ENCODE measurements at places on chromosomes 12 and 14.
A peak's percentile ranks its signal among the peaks of the same experiment; 100 is the strongest.

- no peak for DNase-seq
Measured at GRCh38 chr12:114404926-114405518, 922 bp downstream of the TBX5 start.

GRCh38 chr12:58832920-58833319 lies 87.4 kb downstream of the LRIG3 start:
- no peak for DNase-seq

DNA sequence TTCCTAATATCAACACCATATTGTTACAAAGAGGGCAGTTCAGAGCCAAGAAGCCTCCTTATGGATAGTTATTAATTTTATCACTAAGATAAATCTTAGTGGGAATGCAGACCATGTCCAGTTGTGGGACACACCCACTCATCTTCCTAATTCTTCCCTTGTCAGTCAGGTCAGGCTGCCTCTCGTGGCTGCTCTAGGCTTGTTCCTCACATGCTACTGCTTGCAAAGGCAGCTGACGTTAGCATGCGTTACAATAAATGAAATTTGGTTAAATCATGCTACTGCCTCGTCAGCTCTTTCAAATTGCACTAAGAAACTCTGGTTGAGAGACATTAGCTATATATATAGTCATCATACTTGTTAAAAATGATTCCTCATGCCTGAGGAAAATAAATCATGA lies 108.4 kb downstream of the CAND1 start:
- no peak for DNase-seq

- no peak for DNase-seq
Measured at GRCh38 chr12:27083861-27084394, 1.6 kb upstream of the C12orf71 start.

DNA sequence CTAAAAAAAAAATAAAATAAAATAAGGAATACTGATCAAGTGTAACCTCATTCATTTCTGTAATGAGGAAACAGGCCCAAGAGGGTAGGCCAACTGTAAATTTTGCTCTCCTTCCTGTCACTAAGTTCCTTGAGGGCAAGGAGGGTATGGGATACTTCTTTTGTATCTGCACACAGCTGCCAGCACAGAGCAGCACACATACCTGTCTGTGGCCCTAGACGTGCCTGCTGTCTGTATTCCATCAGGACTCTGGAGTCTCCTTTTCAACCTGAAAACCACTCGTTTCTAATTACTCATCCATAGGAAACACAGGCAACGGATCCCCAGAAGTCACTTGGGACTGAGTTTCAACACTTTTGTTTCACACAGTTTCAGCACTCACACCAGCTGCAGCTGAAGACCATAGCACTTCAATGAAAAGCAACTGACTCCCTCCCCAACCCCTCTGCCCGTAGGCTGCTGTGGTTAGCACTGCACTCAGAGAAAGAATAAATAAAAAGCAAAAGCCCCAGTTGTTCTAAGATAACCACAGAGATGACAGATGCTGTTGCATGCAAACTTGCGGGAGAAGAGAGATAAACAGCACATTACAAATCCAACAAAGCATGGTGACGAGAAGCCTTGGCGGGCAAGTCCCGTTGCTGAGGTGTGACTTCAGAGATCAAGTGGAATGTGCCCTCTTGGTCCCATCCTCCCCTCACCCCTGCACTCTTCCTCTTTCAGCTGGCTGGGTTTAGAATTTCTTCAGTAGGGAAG lies 24.9 kb downstream of the CRACR2A start:
- DNase-seq = peak; percentile 63

GRCh38 chr12:31752450-31752849 lies 23.6 kb upstream of the AMN1 start:
- DNase-seq = peak; percentile 63

GRCh38 chr12:87120440-87120839 lies 864.2 kb upstream of the MGAT4C start:
- no peak for DNase-seq

- DNase-seq = no peak
Measured at GRCh38 chr12:85273381-85274314, 6.4 kb upstream of the ALX1 start.

GRCh38 chr14:52558688-52559087 lies 6.1 kb downstream of the GPR137C start:
- no peak for DNase-seq

GRCh38 chr14:61566537-61567225 lies 128.6 kb upstream of the HIF1A start:
- no peak for DNase-seq

- DNase-seq = no peak
Measured at GRCh38 chr14:100692256-100692655, 34.4 kb upstream of the DLK1 start.

DNA sequence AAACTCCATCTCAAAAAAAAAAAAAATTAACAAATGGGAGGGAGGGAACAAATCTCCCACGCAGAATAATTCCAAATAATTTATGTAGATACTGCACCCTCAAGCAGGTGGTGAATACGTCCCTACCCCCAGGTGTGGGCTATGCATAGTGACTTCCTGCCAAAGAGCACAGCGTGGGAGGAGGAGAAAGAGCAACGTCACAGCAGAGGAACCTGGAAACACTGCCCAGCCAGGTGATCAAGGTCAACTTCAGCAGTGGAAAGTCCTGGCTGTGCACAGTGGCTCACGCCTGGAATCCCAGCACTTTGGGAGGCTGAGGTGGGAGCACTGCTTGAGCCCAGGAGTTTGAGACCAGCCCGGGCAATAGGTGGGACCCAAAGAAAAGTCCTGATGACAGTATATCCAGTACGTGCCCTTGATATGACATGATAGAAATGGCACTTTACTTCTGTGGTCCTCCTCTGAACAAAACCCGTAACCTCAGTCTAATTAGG lies 9.5 kb downstream of the CINP start:
- DNase-seq = no peak

DNA sequence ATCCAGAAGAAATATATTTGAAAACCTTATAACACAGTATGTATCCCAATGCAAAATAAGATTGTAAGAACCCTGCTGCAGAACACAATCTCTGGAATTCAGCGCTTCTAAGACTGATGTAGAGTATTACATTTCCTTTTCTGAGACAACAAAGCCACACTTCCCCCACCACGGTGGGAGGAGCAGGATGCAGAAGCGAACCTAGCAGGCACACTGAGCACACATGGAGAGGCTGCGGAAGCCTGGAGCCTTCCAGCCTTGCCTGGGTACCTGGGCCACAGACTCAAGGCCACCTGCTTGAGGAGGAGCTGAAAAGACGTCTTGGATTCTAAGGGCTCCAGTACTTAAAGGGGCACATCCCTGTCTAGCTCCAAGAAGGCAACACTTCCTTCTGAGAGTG lies 46.4 kb downstream of the TCHP start:
- no peak for DNase-seq

GRCh38 chr12:113155646-113156045 lies 6.1 kb downstream of the CFAP73 start:
- no peak for DNase-seq

DNA sequence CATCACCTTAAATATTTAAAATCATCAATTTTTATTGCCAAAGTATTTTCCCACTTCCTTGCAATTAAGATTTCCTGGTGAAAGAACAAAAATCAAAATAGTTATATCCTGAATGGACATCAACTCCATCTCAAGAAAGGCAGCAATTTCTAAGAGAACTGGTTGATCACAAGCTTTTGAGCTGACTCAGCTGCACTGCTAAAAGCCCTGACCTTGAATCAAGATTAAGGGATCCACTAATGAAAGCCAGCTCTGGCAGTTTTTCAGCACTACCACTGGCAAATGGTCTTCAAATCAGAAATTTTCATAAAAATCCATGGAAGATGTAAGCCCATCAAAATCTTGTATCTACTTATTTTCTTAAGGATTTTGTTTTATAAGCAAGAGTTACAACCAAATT lies 123.4 kb downstream of the SLC6A15 start:
- DNase-seq = no peak

DNA sequence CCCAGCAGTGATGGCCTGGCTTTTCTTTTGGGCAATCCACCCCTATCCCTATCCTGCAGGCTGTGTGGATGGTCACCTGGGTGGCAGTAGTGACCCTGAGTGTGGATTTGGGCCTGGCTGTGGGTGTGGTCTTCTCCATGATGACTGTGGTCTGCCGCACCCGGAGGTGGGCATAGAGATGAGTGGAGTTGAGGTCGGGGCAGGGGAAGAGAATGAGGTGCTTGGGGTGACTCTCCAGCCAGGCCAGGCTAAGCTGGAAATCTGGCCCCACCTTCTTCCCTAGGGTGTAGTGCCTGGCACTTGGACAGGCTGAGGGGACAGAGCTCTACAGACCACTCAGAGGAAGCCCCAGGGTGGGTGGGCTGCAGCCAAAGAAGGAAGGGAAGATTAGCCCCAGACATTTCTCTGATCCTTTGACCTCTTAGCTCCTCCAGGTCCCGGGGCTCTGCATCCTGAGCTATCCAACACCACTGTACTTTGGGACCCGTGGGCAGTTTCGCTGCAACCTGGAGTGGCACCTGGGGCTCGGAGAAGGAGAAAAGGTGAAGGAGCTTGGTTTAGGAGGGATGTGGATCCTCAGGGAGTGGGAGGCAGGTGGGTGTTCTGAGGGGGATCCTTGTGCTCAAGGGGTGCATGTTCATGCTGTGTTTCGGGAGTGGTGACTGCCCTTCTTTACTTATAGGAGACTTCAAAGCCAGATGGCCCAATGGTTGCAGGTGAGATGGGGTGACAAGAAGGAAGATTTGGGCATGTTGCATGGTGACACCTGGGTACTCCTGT lies 8.4 kb downstream of the B4GALNT1 start:
- DNase-seq = no peak

- DNase-seq = no peak
Measured at GRCh38 chr12:777550-778047, 25.2 kb downstream of the WNK1 start.

GRCh38 chr12:52657250-52657902 lies 5.4 kb upstream of the KRT2 start:
- no peak for DNase-seq
